ENCODE measurements at places on chromosomes 3 and 15.

DNA sequence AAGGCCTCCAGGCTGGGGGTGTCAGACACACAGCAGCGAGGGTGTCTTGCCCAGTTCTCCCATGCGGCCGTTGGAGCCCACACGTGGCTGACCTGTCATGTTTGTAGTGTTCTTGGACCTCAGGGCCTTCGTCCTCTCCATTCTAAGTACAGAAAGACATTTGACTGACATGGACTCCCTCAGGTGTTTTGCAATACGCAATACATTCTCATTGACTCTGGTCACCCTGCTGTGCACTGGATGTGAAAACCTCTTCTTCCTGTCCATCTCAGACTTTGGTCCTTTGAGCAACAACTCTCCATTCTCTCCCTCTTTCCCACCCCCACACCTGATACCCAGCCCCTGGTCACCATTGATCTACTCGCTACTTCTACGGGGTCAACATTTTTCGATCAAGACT is 28.9 kb upstream of the ACAD9 start:
- no peak for DNase-seq

- no peak for DNase-seq
Measured at GRCh38 chr3:135158520-135158919, 363.5 kb downstream of the EPHB1 start.

DNA sequence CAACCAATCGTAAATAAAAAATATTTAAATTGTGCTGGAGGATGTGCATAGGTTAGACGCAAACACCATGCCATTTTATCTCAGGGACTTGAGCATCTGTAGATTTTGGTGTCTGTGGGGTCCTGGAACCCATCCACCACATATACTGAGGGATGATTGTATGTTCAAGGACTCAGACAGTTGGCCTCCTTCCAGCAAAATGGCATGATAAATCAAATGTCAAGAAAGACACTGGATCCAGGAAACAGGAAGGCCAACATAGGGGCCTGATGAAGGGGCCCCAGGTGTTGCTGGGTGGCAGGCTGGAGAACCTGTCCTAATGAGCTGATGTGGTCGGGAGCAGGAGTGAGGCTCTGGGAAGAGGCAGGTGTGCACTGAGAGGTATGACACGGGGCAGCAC is 289.5 kb downstream of the GABRG3 start:
- DNase-seq: no peak

- DNase-seq: peak; percentile 68
Measured at GRCh38 chr3:164458986-164459385, 619.3 kb downstream of the SI start.

GRCh38 chr3:122091602-122092295 is 36.6 kb downstream of the CD86 start:
- no peak for DNase-seq

- DNase-seq: no peak
Measured at GRCh38 chr15:63045879-63046278, 3.3 kb downstream of the TPM1 start.

DNA sequence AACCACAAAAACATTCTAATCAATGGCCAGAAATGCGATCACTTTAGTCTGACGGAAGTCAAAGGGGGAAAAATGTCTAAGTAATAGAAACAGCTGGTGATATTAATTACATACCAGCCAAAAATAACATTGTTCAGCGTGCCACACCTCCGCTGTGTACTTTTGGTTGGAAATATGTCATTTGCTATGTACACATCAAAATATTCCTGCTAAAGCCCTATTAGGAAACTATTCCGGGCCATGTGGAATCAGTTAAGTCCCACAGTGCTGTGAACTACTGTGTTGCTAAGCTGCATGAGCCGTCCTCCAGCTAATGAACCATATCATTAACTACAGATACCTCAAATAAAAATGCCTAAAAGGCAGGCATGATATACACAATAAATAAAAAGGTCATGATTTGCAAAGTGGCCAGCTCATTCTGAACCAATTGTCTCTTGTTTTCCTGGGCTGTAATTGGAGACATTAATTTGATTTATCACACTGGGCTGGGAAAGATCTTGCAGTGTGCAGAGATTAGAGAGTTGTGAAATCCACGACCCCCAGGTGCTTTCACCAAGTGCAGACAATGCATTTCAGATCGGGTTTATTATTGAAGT is 200.5 kb upstream of the LRTM1 start:
- DNase-seq: no peak

GRCh38 chr15:34821831-34822230 is 26.5 kb upstream of the ACTC1 start:
- DNase-seq: no peak

- no peak for DNase-seq
Measured at GRCh38 chr3:107240183-107241091, 136.8 kb upstream of the CCDC54 start.

GRCh38 chr15:101006931-101007691 is 88.0 kb downstream of the LRRK1 start:
- DNase-seq: peak; percentile 61

GRCh38 chr15:34436956-34437442 is 609 bp downstream of the GOLGA8A start:
- DNase-seq: no peak

DNA sequence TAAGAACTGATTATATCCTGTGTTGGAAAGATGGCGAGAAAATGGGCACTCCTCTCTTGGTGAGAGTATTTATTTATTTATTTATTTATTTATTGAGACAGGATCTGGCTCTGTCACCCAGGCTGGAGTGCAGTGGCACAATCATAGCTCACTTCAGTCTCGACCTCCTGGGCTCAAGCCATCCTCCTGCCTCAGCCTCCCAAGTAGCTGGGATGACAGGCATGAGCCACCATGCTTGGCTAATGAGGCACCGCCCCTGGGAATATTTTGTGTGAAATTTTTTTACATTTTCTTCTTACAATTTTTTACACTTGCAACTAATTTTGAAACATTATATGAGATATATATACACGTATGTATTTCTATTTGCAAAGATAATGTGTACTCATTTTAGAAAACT is 150.5 kb upstream of the PRR20G start:
- no peak for DNase-seq

DNA sequence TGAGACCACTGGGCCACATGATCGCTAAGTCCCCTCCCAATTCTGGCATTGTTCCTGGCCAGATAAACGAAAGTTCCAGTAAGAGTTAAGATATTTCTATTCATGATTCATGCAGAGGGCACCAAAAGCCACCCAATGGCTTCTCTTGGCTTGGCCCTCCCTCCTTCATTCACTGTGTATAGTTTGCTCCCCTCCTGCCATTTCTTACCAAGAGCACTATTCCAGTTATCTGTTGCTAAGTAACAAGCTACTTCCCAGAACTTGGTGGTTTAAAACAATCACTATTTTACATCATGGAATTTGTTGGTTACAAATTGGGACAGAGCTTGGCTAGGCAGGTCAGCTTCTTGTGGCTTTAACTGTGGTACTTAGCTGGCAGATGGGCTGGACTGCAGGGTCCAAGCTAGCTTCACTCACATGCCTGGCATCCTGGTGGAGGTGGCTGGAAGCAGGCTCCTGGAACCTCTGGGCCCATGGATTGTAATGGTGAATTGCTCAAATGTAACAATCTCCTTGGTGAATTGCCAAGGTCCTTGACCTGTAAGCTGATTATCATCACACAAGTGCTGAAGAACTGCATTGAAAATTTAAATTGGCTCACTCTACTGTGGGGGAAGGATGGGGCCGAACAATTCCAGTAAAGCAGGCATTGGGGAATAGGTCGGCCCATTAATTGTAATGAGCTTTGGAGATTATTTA is 16.6 kb downstream of the EAF1 start:
- DNase-seq: no peak

- DNase-seq: no peak
Measured at GRCh38 chr15:45179221-45179985, 8.4 kb downstream of the SHF start.

DNA sequence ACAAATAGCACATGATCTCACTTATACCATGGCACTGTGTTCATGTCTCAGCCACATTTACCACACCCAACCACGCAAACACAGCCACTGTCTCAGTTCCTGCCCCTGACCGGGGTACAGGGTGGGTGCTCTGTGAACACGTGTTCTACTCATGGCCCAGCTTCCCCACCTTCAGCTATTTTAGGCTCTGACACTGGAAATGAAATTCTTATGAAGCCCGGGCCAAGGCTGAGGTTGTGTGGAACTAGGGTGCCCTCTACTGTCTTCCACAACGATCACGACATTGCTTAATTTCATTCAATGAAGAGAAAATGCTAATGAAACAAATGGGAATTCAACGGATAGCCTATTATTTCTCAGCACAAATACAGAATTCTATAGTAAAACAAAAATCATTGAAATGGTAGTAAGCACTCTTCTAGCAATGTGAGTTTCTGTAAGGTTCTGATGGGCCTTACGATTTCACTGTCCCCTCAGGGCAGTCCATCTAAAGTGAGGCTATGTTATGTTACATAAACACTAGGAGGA is 2.1 kb upstream of the GABRA5 start:
- no peak for DNase-seq

- DNase-seq: no peak
Measured at GRCh38 chr15:98035577-98036010, 75.1 kb downstream of the ARRDC4 start.

GRCh38 chr15:66039117-66039871 is 170.0 kb downstream of the RAB11A start:
- no peak for DNase-seq

- no peak for DNase-seq
Measured at GRCh38 chr3:111303760-111304159, 232.1 kb downstream of the NECTIN3 start.

GRCh38 chr3:67048715-67049074 is 50.6 kb downstream of the KBTBD8 start:
- no peak for DNase-seq

DNA sequence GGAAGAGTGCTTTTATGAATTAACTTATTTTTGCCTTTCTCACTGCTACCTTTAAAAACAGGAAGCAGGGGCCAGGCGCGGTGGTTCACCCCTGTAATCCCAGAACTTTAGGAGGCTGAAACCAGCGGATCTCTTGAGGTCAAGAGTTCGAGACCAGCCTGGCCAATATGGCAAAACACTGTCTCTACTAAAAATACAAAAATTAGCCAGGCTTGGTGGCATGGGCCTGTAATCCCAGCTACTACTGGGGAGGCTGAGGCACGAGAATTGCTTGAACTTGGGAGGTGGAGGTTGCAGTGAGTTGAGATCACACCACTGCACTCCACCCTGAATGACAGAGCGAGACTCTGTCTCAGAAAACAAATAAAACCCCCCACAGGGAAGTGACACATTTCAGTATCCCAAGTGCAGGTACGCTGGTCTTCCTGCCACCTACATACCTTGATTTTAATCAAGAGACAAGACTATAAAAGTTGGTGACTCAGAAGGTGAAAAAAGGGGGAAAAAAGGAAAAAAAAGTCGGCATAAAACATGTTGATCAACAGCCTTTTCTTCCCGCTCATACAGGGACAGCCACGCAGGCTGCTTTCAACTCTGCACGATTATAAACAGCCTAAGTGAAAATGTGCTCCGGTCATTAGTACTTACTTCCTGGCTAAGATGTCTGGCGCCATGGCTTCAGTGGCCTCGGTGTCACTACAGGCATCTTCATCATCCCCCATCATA is 18.8 kb downstream of the PPP1R2 start:
- no peak for DNase-seq

All from HS-27A (cell line).